ENCODE measurements at places on chromosomes 3 and 15. TPM values are rescaled to one million over a fixed set of nuclear protein-coding genes. Genes with fewer than 3 reads are reported as not detected.

- no peak overlapping the region for H3K4me3 ChIP-seq
- peaks cover 11% of the 10 kb centered on the region for H3K4me1 ChIP-seq
- no peak for DNase-seq
Measured at GRCh38 chr15:75835990-75836958, 7.0 kb upstream of the UBE2Q2 start.

DNA sequence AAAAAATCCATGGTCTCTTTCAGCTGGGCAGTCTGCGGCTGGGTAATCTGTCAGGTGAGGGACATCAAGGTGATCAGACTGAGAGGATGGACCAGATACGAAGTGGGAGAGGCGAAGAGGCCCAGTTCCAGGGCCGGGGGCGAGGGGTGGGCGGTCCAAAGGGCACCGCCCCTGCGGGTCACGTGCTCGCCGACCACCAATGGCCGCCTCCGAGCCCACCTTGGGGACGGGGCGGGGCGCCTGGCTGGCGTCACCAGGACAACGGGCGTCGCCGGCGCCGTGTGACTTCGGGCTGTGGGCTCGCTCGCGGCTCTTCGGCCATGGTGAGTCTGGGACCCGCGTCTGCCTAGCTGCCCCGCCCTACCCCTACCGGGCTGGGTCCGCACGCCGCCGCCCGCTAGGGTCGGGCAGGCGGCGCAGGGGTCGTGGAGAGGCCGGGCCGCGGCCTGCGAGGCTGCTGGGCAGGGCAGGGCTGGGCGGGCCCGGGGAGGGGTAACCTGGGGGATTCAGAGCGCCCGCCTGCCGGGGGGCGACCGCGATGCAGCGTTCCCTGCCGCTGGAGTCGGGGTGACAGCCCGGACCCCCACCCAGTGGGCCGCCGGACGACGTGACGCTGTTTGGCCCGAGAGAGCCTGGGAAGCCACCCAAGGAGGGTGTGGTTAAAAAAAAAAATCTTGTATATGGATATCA is at the start of gene FBXL2:
Gene FBXL2, plus strand, starts transcription at position 250 of the 690 bp plus-strand sequence. Its CDS starts 71 bp downstream, at position 321.
- H3K36me3 ChIP-seq, result no peaks in the 10 kb centered on the region
- peak within 1 kb of the TSS; percentile 28 for H3K4me3 ChIP-seq
- no peaks in the 10 kb centered on the region for H3K4me1 ChIP-seq
- H3K27me3 ChIP-seq, result peaks cover 39% of the 10 kb centered on the region
- H3K27ac ChIP-seq, result no peak within 1 kb of the TSS
- peak; percentile 58 for DNase-seq

DNA sequence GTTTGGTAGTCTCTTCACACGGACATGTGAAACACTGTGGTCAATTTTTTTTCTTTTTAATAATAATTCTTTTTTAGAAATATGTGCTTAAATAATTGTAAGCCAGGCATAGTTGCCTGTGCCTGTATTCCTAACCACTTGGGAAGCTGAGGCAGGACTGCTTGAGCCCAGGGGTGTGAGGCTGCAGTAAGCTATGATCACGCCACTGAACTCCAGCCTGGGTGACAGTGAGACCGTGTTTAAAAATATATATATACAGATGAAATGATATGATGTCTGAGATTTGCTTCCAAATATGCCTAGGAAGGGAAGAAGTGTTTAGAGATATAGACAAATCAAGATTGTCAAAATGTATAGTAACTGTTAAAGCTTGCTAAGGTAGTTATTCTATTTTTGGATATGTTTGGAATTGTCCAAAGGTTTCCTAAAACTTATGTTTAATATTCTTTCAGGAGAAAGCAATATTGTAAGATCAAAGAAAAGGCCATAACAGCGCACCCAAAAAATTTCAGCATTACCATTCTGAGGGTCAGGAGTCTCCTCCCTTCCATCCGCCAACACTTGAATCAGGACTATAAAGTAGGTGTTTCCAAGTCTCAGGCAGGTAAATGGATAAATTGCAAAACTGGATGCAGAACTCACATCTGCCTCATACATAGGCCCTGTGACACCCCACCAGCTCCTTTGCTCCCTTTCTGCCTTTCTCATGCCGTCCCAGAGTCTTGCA is 532 bp upstream of the SELENOT start:
- peaks cover 35% of the 10 kb centered on the region for H3K36me3 ChIP-seq
- H3K4me1 ChIP-seq, result peaks cover 45% of the 10 kb centered on the region
- H3K27ac ChIP-seq, result peak overlapping the region; percentile 99
- DNase-seq, result no peak

- H3K27me3 ChIP-seq, result peaks cover 4% of the 10 kb centered on the region
- no peak overlapping the region for H3K27ac ChIP-seq
- no peaks in the 10 kb centered on the region for H3K36me3 ChIP-seq
- DNase-seq, result no peak
- H3K4me3 ChIP-seq, result no peak overlapping the region
Measured at GRCh38 chr3:73453666-73454065, 171.1 kb downstream of the PDZRN3 start.

The CASR gene
- not detected for total RNA-seq

DNA sequence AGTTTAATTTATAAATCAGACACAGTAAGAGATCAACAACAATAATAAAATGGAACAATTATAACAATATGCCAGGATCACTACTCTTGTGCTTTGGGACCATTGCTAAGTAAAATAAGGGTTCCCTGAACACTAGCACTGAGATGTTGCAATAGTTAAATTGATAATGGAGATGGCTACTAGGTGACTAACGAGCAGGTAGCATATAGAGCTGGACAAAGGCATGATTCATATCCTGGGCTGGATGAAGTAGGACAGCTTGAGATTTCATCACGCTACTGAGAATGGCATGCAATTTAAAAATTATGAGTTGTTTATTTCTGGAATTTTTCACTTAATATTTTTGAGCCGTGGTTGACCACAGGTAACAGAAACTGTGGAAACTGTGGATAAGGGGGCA is 20.7 kb upstream of the MYZAP start:
- H3K36me3 ChIP-seq, result no peaks in the 10 kb centered on the region
- H3K4me3 ChIP-seq, result no peak overlapping the region
- H3K27me3 ChIP-seq, result peaks cover 10% of the 10 kb centered on the region
- no peak for DNase-seq

GRCh38 chr3:96319166-96319565 is 495.2 kb upstream of the EPHA6 start:
- no peaks in the 10 kb centered on the region for H3K27me3 ChIP-seq
- no peaks in the 10 kb centered on the region for H3K4me1 ChIP-seq
- DNase-seq, result no peak
- H3K27ac ChIP-seq, result no peak overlapping the region
- no peak overlapping the region for H3K4me3 ChIP-seq

The PPIP5K1 gene
- 60.0 TPM for total RNA-seq

DNA sequence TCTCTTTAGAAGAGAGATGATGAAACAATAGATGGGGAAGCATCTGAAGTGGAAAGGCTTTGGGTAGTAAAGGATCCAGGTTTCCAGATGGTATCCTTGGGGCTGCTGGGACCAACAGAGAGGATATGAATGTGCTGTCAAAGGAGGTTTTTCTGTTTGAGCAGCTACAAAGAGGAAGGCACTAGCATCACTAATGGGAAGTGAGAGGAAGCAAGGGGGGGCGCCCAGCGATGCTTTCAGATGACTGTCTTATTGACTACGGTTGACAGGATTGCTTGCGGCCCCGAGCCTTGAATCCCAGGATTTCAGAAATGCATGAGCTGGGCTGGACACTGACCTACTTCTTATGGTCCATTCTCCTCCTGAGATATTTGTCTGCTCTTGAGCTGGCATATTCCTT is 103.8 kb upstream of the GALNT15 start:
- no peaks in the 10 kb centered on the region for H3K27me3 ChIP-seq
- DNase-seq, result no peak

- DNase-seq, result no peak
- H3K4me1 ChIP-seq, result no peaks in the 10 kb centered on the region
- H3K27me3 ChIP-seq, result peaks cover 5% of the 10 kb centered on the region
- H3K27ac ChIP-seq, result no peak overlapping the region
- no peak overlapping the region for H3K4me3 ChIP-seq
Measured at GRCh38 chr15:35630532-35630931, 84.6 kb upstream of the DPH6 start.

- no peak overlapping the region for H3K4me3 ChIP-seq
- no peaks in the 10 kb centered on the region for H3K27me3 ChIP-seq
- no peak overlapping the region for H3K27ac ChIP-seq
- DNase-seq, result no peak
Measured at GRCh38 chr3:63855333-63855940, 8.2 kb downstream of the THOC7 start.

The INO80 gene
- 33.1 TPM for total RNA-seq

DNA sequence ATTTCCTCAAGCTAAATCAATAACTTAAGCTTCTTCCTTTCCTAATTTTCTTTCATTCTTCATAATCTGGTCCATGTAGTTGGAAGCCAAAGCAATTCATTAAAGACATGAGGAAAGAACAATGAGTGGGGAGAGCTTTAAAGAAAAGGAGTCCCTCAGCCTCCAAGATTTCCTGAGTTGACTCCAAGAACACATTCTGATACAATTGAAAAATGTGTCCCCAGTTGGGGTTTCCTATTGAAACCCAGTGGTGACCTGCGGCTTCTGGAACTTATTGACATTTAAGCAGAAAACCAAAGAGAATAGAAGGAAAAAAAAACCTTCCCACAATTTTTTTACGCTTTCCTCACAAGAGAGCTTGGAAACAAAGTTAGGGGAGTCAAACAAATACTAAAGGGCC is 37.0 kb downstream of the ATP8B4 start:
- no peaks in the 10 kb centered on the region for H3K27me3 ChIP-seq
- DNase-seq, result peak; percentile 25
- no peak overlapping the region for H3K27ac ChIP-seq
- H3K4me3 ChIP-seq, result no peak overlapping the region
- peaks cover 17% of the 10 kb centered on the region for H3K36me3 ChIP-seq
- peaks cover 27% of the 10 kb centered on the region for H3K4me1 ChIP-seq

GRCh38 chr15:72318408-72318942 is 1.5 kb downstream of the CELF6 start:
- H3K4me3 ChIP-seq, result peak overlapping the region; percentile 69
- no peak overlapping the region for H3K27ac ChIP-seq
- peaks cover 19% of the 10 kb centered on the region for H3K4me1 ChIP-seq
- peaks cover 23% of the 10 kb centered on the region for H3K27me3 ChIP-seq
